HuH-7 (cell line): ENCODE measurements at places on chromosomes 2 and 18.

DNA sequence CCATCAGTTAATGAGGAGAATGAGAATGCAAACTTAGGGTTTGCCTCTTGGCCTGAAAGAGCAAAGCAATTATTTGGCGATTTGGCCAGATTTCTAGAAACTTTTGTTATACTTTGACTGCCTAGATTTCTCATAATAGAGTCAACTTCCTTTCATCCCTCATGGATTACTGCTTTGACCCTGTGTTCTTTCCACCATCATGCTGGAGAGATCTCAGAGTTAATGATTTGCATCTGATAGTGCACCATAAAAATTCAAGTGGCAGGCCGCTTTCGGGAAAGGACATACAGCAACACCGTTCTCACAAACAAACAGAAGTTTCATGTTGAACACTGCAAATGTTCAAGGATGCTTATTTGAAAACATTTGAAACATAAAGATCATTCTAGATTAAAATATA lies 143.7 kb upstream of the ZFP36L2 start:
- no peak for DNase-seq

- no peak for DNase-seq
These were observed 1504.3 kb upstream of the PIK3C3 start for GRCh38 chr18:40450751-40451150.

DNA sequence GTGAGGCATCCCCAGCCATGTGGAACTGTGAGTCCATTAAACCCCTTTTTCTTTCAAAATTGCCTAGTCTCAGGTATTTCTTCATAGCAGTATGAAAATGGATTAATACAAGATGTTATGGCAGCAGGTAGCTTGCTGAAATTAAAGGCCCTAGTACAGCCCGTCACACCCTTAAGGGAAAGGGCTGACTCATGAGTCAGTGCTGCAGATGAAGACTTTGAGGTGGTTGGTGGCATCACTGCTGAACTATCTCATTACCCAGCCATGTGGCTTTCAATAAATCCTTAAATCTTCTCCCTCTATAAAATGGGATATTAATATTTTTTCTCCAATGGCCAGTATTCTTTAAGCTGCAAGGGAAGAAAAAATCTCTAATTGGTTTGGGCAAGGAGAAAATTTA lies 226.1 kb upstream of the CCDC68 start:
- DNase-seq: no peak

- DNase-seq: no peak
These were observed 40.3 kb downstream of the AAK1 start for GRCh38 chr2:69603146-69603743.
